ENCODE measurements at places on chromosomes 7 and 10.

DNA sequence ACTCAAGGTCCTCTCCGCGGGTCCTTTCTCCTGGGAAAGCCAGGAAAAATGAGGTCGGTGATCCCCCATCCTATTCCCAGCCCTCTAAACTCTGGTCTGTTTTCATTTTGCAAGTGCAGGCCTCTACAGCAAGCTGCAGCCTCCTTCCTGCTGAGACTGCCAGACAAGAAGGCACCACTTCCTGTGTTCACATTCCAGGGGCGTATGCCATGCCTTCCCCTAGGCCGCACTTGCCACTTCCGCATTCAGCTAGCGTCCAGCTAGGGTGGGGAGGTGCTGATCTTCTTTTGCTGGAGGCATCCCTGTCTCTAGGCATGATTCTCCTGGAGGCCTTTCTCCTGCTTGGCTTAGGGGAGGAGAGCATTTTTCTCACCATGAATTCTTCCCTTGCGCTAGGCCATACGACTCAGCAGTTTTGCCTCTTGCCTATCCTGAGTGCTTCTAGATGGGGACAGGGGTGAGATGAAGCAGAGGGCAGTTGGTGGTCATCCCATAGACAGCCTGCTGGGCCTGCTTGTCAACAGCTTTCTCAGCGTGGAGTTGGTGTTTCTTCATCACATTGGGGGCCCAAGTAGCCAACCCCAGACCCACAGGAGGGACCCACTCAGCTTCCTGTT, 328.9 kb downstream of the RPS24 start:
- no peak for DNase-seq

DNA sequence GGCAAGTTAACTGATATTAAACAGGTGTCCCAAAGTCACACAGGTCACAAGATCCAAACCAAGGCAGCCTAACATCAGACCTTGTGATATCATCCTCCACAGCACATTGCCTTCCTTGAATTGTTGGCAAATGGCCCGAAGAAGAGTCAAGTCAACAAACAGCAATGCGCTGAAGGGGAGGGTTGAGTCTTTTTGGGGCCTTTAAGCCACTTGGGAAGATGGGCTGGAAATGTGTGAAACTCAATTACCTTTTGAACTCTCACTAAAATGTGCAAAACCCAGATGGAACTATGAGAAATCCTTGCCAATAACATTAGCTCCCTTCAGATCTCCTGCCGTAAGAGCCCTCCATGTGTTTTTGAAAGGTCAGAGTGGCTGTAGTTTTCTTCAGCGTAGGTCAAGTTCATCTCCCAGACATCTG, 47.9 kb upstream of the STK17A start:
- no peak for DNase-seq

- DNase-seq, result no peak
These were observed 89.2 kb upstream of the CAPZA2 start for GRCh38 chr7:116772926-116773749.

DNA sequence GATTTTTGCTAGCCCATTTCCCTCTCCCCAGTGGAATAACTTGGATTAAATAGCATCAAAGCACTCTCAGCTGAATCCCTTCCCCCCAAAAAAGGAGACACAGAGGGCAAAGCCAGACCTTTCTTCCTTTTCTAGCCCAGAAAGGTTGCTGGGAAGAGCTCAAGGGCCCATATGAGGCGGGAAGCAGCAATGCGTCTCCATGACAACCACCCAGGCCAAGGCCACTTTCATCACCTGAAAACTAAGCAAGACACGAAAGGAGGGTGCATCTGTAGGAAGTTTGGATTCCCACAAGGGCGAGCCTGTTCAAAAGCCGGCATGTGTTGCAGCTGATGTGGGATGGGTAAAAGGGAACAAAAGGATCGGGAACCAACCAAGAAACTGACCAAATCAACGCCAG, 229.1 kb downstream of the PLXNA4 start:
- no peak for DNase-seq
